ENCODE measurements at places on chromosomes 6 and 20.

GRCh38 chr6:147179809-147180208 is 24.4 kb upstream of the STXBP5 start:
- no peak for DNase-seq

- no peak for DNase-seq
Measured at GRCh38 chr20:24782801-24783630, 166.1 kb upstream of the CST7 start.

DNA sequence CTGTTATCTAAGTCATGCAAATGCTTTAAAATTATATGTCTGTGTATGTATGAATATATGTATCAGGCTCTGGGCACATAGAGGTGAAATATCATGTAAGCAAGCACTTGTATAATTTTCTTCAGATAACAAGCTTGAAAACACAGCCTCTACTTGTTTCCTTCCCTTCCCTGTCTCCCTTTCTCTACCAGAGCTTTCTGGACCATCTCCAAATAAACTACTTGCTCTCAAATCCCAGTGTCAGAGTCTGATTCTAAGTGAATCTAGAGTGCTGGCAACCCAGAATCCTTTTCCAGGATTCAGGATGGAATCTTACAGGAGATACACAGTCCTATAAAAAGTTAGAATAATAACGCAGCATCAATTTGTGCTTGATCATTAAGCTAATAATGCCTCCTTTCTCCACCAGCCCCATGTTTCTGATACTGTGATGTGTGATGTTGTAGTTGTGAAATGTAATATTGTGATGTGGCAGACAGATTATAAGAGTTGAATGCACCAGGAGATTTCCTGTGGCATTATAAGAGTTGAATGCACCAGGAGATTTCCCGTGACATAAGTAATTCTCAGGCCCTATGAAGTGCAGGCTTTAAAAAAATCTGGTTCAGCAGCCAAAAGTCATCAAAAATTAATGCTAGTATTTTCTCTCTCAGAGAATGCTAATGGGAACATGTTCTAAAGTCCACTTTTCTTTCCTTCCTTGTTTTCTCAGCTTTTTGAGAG is 89.6 kb downstream of the PCSK2 start:
- DNase-seq, result no peak

DNA sequence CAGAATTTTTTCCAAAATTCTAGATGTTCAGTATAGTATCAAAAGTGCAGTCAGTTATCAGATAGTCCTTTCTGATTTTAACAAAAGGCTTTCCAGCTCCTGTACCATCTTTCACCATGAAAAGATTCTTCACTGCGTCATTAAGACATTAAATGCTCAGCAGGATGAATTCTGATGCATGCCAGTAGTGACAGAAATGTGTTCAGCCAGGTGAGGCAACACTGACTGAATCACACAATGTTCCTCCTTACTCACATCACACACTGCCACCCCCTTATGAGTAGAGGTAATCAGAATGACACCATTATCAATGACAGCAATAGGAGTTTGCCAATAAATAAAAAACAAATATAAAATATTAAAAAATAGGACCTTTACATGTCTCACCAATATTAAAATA is 426.6 kb upstream of the PLCB4 start:
- no peak for DNase-seq

DNA sequence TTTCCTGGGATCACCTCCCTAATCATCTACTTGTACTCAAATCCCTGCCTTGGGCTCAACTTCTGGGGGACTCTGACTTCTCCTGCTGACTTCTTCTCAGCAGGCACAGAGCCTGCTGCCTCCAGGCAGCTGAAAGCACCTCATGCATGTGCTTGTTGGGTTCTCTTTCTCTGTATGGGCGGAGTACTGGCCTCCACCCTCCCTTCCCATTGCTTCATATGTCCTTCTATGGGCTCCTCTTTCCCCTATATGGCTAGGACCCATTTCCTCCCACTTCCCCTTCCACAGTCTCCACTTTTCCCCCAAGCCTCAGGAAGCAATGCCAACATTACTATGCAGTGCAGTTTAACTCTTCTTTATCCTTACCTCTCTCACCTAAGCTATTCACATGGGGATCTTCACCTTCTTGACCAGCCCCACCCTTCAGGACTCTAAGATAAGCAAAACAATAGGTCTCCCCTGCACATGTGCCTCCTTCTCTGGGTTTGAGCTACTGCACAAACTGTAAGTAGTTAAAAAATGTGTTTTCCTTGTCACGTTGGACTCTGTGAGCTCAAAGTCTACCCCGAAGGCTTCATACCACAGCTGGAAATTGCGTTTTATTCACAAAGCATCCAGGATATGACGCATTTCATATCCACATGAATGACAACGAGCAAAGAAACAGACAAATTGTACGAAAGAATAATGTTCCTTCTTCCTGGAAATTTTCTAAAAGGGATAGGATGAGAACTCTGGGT is 93.7 kb downstream of the CDS2 start:
- DNase-seq, result no peak

GRCh38 chr6:56406276-56407269 is 159.2 kb upstream of the COL21A1 start:
- DNase-seq, result no peak

GRCh38 chr6:100512203-100512862 is 47.6 kb upstream of the SIM1 start:
- DNase-seq, result no peak

GRCh38 chr6:110543106-110543505 is 66.7 kb upstream of the SLC22A16 start:
- no peak for DNase-seq

DNA sequence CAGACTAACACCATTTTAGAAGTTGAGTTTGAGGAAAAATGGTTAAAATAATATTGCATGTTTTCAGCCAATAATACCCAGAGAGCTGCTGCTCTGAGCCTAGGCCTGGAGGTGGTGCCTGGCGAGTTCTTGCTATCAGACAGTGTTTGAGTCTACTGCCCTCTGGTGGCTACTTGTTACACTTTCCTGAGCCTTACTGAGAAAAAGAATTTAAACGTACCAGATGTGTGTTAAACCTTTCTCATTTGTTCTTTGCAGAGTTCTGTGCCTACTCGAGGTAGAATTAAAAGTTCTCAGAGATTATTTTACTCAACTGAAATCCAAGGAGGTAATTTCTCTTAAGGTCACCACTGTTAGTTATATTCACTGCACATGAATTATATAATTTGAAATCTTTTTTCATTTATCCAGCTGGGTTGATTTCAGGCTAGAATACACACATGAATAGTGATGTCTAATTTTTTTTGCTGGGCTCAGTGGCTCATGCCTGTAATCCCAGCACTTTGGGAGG is 38.2 kb downstream of the SHLD1 start:
- peak; percentile 75 for DNase-seq

GRCh38 chr6:138405816-138406413 is 1.9 kb downstream of the HEBP2 start:
- DNase-seq, result no peak

GRCh38 chr6:106194949-106195921 is 109.1 kb downstream of the PRDM1 start:
- DNase-seq, result no peak

DNA sequence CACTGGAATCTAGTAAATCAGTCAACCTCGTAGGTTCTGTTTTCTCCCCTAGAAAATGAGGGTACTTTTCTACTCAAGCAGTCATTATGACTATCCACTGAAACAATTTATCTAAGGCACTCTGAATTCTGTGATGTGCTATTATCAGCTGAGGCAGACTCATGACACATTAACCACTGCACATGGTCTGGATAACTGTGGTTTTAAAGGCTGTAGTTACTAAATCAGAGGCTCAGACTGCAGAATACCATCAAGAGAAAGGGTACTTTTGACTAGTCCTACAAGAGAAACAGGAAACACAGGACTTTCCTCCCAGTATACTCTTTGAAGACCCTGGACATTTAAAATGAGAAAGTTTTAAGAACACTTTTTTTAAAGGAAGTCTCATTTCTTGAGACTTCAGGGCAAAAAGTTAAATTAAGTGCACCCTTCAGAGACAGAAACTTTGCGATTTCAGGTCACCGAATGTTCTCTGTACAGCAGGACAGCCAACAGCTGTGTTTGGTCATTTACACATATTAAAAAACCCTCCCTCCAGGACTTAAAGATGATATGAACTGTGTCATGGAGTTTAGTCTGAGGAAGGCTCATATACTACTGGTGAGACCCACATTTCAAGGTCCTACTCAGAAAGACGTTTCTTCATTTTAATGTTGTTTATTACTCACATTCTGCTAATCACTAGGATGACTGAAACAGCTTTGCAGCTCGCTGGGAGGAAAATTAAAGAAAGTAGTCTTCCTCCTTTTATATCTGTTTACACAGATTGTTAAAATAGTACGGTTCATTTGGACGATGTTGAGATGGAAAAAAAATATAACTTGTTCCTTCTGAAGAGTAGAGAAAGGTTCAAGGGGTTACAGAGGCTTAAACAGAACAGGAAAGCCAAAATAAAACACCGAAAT is 19.9 kb downstream of the ATXN1 start:
- DNase-seq, result no peak

GRCh38 chr6:15460110-15460727 is 202.6 kb downstream of the DTNBP1 start:
- no peak for DNase-seq

GRCh38 chr6:122286512-122286911 is 112.9 kb upstream of the HSF2 start:
- DNase-seq, result no peak

DNA sequence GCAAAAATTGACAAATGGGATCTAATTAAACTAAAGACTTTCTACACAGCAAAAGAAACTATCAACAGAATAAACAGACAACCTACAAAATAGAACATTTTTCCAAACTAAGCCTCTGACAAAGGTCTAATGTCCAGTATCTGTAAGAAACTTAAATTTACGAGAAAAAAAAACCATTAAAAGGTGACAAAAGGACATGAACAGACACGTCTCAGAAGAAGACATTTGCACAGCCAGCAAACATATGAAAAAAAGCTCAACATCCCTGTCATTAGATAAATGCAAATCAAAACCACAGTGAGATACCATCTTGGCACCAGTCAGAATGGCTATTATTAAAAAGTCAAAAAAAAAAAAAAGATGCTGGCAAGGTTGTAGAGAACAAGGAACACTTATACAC is 70.6 kb upstream of the GRIK2 start:
- no peak for DNase-seq

- DNase-seq, result no peak
Measured at GRCh38 chr20:9144643-9145042, 75.8 kb downstream of the PLCB4 start.

GRCh38 chr6:7077856-7078255 is 29.9 kb upstream of the RREB1 start:
- no peak for DNase-seq

- no peak for DNase-seq
Measured at GRCh38 chr6:894274-894673, 201.3 kb upstream of the EXOC2 start.

GRCh38 chr6:141675957-141676356 is 456.8 kb upstream of the GJE1 start:
- DNase-seq, result no peak

DNA sequence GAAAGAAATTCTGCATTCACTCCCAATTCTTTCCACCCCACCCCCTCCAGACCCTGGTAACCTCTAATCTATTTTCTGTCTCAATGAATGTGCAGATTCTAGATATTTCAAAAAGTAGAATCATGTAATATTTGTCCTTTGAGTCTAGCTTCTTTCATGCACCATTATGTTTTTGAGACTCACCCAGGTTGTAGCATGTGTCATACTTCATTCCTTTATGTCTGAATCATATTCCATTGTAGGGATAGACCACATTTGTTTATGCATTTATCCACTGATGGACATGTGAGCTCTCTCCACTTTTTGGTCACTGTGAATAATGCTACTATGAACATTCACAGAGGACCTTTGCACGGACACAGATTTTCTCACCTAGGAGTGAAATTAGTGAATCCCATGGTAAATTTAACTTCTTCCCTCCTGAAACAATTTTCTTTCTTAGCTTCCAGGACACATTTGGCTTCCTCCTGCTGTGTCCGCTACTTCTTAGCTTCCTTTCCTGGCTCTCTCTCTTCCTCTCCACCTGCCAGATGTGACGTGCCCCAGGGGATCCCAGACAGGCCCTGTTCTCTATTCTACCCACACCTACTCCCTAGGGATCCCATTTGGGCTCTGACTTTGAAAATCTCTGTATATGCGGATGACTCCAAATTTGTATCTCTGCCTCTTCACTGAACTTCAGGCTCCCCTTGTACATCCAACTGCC is 24.1 kb upstream of the ARFGEF2 start:
- DNase-seq, result no peak

- DNase-seq, result no peak
Measured at GRCh38 chr20:42391807-42392206, 773.6 kb upstream of the CHD6 start.

DNA sequence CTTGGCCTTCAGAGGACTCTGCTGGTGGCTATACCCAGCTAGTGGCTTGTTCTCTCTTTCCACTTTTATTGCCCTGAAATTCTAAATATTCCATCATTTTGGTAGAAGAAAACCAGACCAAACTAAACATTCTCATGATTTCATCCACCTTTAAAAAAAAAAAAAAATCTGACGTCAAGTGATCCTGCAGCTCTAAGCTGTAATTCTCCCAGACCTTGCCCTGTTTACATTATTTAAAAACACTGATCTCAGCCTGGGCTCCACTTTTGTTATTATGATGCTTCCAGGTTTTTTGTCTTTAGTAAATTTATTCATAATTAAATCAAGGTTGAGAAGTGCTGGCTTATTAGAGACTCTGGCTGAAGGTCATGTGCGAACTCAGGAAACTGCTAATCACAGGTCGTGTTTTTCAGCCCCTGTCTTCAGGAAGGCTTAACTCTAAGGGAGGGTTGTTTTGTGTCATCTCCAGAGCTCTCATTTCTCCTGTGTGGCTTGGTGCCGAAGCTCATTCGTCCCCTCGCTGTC is 114.4 kb downstream of the MTHFD1L start:
- no peak for DNase-seq
